ENCODE measurements at places on chromosomes 7 and 10.
A peak's percentile ranks its signal among the peaks of the same experiment; 100 is the strongest.

DNA sequence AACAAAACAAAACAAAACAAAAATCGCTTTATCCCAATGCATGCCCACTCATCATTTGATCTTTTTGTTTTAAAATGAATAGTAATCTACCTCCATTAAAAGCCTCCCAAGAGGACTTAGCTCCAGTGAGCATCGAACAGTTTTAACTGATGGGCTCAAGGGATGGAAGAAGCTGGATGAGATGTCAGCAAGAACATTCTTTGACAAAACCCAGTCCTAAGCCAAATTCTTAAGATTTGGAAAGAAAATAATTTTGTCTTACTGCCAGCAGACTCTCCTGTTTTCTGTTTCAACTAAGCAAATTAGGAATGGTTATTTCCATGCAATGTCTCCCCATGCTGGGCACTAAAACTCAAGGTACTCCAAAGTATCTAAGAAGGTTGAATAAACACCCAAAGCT is 127.3 kb downstream of the RNLS start:
- no peak for DNase-seq

- DNase-seq = no peak
Observed at GRCh38 chr7:98795741-98796493, 73.9 kb downstream of the TMEM130 start.

- no peak for DNase-seq
Observed at GRCh38 chr7:44308596-44309270, 16.7 kb downstream of the CAMK2B start.

DNA sequence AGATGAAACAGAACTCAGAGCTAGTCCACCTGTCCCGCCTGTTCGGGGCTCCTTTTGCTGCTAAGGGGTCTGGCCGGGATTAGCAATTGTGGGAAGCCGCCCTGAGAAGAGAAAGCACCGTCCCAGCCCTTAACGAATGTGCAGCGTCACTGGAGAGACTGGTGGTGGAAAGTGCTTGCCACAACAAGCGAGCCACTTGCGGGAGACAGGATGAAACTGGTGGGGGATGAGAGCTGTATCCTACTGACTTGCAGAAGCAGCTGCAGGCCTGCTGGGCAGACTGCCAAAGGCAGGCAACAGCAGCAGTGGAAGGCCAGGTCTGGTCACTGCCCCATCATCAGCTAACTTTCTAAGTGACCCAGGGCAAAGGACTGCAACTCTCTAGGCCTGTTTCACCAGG is 95.4 kb downstream of the FAM53B start:
- DNase-seq = peak; percentile 30

GRCh38 chr10:16999665-17000451 is 129.8 kb downstream of the CUBN start:
- no peak for DNase-seq

DNA sequence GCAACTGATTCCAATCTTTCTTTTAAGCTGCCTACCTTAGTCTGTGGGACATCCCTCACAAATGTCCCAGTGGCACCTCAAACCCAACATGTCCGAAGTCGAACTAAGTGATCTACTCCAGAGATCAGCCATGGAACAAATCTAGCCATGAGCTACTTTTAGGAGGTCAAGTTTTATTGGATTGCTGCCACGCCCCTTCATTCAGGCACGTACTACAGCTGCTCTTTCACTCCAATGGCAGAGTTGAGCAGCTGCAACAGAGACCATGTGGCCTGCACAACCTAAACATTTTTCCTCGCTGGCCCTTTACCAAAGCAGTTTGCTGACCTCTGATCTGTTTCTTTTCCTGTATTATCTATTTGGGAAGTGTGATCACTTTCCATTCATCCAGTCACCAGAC is 192.4 kb upstream of the CDCA7L start:
- DNase-seq = no peak

GRCh38 chr7:115822380-115822779 is 208.2 kb downstream of the TFEC start:
- DNase-seq = no peak

- no peak for DNase-seq
Observed at GRCh38 chr10:51075873-51076229, 1.6 kb downstream of the PRKG1 start.

DNA sequence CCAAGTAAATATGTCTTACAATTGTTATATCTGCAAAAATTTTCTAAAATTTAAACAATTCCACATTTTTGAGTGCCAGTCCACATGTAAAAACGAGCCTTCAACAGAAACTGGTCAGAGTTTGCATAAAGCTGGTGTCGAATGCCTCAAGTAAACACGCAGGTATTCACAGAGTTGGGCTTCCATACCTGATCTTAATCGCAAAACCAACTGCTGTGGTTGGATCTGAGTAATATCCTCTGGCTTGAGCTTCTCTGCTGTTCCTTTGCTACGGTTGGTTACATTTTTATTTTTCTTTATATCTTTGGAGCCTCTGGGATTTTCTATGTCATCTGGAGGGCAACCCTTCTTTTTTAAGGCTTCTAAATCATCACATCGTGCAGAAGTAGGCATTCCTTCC is 28.4 kb downstream of the ITGB1 start:
- no peak for DNase-seq

- no peak for DNase-seq
Observed at GRCh38 chr10:95759233-95759826, 3.4 kb downstream of the ENTPD1 start.
